ENCODE measurements at places on chromosomes 12 and 14.

- no peak for DNase-seq
Observed at GRCh38 chr14:94009767-94010166, 12.7 kb downstream of the CCDC197 start.

GRCh38 chr12:113638460-113638775, 166.7 kb upstream of the LHX5 start:
- DNase-seq: peak; percentile 26

- DNase-seq: no peak
Observed at GRCh38 chr12:96846293-96846692, 60.8 kb upstream of the NEDD1 start.

DNA sequence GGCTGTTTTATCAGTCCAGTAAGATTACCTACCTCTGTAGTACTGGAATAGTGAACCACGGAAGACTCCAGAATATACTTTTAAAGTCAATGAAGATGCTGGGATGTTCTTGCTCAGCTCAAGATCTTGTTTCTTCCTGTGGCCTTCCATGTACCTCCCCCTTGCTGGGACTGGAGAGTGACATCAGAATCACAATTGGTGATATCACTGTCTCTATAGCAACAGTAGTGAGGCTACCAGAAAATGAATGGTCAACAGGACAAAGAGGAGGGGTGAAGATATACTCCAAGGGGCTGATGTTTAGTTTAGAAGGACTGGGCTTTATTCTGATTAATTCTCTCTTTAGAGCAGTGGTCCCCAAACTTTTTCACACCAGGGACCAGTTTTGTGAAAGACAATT, 3.8 kb downstream of the AKAP3 start:
- no peak for DNase-seq

DNA sequence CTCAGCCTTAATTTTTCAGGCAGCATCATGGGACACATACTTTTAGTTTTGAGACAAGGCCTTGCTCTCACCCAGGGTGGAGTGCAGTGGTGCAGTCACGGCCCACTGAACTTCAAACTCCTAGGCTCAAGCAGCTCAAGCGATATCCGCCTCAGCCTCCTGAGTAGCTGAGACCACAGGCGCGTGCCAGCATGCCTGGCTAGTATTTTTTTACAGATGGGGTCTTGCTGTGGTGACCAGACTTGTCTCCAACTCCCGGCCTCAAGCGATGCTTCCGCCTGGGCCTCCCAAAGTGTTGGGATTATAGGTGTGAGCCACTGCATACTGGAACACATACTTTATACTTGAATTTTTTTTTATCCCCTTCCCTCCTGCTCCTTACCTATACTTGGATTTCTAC, 2.8 kb downstream of the RDH5 start:
- DNase-seq: no peak

DNA sequence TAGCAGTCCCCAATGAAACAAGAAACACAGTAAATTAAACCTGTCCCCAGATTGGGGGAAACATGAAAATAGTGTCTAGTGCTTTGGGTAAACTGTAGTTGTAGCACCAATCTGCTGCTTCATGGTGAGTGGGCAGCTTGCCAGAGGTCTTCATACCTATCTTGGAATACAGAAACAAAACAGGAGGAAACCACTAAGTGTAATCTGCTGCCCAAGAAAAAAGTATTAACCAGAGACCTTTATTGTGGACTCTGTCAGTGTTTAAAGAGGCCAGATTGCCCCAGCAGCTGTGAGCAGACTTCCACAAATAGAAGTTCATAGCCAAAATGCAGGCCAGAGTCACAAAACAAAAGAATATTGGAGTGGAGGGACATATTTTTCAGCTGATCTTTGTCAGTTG, 2.3 kb downstream of the ISCU start:
- no peak for DNase-seq

Measured in NCI-H2227 treated with DMSO at 0.1 percent for 48 hours (cell line).